GM23338 (cell line): ENCODE measurements at places on chromosomes 5 and 9.
A peak's percentile ranks its signal among the peaks of the same experiment; 100 is the strongest.

DNA sequence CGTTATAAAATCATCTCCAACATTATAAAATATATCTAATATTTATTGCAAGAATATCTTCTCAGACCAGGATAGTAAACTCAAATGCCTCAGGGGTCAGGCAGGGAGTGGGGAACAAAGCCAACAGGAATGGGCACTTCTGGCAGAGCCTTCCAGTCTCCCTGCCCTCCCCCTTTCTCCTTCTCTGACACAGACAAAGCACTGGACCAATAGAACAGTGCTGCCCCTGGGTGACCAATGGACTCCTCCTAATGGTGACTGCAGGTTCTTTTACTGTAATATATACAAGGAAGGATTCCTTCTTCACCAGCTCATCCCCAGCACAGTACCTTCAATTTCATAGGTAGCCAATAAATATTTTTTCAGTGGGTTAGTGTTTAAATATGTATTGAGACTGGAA, 31.1 kb upstream of the MAMDC2 start:
- DNase-seq, result peak; percentile 27

- no peak for DNase-seq
Measured at GRCh38 chr9:69175486-69175885, 1.4 kb downstream of the TJP2 start.

DNA sequence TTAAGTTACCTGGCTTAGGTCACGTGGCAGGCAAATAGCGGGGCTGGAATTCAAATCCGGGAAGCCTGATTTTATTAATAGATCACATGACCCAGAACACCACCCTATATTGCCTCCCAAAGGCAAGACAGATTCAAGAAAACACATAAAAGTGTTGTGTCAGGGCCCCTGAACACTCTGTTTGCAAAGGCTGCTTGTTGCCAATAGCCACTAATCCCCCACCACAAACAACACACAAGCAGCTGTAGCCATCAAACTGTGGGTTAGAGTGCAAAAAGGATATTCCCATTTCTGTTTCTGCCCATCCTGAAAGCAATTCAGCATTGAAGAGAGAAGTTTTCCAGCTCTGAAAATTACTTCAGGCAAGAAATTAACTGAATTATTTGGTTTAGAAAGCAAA, 358.9 kb upstream of the RFX3 start:
- DNase-seq, result no peak

GRCh38 chr9:109190151-109190550, 23.1 kb upstream of the FRRS1L start:
- no peak for DNase-seq

DNA sequence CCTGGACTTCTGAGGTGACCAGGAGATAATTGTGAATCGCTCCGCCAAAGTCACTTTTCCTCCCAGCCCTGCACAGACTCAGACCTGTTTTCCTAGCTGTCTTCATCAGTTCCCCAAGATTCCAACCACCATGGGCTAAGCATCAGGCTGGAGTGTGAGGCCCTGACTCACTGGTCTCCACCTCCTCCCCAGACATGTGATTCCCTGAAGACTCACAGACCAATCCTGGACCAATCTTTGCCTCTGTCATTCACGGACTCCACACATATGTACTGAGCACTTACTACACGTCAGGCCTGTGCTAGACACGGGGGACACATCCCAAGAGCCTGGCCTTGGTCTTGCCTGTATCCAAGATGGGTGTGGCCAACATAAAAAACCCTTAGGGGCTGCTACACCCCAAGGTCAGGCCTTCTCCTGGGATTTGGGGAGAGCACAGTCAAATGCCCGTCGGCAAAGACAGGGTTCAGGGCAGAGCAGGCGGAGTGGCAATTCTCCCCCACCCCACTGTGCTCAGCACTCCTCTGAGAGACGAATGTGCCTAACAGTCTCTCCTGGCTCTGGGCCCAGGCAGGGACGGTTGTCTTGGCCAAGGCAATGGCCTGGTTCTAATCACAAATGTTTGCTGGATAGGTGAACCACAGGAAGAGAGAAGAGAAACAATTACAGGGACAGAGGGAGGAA, 11.9 kb downstream of the EEIG1 start:
- DNase-seq, result no peak

- no peak for DNase-seq
Measured at GRCh38 chr9:99274495-99274894, 52.4 kb downstream of the SEC61B start.

DNA sequence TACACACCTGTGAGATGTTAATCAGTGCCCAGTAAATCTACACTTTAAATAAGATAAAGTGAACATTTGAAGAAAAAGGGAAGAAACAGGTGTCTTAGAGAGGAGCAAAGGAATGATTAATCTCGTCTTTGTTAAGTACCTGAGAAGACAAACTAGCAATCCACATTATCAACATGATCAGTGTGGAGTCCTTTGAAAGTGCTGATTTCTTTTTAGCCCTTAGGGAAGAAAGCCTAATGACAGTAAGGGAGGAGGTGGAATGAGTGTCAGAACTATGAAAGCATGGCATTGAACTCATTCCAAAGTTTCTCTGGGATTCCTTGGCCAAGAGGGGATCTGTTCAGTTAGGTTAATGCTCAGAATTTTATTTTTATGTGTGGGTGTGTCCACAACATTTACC, 1109.0 kb upstream of the ACO1 start:
- peak; percentile 5 for DNase-seq

GRCh38 chr5:126899476-126899875, 122.5 kb downstream of the LMNB1 start:
- no peak for DNase-seq

DNA sequence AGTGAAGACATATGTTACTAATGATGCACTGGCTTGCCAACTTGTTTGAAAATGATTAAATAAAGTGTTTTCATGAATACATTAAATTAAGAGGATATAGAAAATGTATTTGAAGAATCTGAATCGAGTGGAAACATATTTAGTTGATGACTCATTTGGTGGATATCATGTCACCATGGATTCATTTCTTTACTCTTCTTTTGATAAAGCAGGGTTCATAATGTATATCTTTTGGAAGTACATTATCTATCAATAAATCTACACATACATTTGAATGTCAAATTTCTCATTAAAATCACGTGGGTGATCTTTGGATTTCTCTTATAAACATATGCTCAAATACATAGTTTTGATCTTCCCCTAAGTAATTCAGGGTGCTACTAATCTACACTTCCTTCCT, 1148.1 kb upstream of the ACO1 start:
- no peak for DNase-seq

DNA sequence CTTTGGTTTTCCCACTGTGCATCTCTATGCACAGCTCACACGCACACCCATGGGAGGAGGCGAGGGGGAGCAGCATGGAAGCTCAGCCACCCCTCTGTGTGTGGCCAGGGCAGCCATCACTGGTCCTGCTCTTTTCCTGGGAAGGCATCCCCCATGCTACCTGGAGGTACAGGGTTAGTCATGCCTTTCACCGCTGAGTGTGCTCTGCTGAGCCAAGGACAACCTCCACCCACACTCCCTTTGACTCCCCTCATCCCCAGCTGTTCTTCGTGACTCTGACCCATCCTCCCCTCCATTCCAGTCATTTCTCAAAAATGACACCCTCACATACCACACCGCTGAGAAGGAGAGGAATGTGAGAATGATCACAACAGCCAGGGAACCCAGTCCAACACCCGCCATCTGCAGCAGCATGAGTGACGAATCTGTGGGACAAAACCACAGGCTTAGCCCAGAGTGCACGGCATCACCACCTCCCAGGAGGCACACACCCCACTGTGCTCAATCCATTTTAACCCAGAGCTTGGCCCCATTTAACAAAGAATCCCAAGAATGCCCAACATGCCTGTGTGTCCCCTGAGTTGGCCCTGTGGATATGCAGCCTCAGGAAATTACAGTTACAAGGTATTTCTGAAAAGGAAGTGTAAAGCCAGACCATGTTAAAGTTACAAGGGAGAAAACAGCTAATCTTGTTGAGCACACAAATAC, 133.4 kb downstream of the SUSD1 start:
- DNase-seq, result peak; percentile 82

DNA sequence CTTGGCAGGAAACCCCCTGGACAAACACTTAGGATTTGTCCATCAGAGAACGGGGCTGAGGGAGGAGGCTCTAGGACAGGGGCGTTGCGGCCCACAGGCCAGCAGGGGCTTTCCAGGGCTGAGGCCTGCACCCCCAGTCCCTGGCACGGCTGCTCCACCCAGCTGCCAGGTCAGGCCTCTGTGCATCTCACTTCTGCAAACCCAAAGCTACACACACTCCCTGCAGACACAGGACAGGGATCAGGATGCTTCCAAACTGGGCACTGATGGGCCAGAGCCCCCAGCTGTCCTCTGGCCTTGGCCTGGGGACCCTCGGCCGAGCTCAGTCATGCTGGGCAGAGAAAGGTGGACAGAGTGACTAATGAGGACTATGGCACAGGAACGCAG, 106.2 kb upstream of the SARDH start:
- no peak for DNase-seq

GRCh38 chr9:135526089-135526729, 5.0 kb downstream of the LCN1 start:
- no peak for DNase-seq

GRCh38 chr9:17750269-17750668, 171.4 kb downstream of the SH3GL2 start:
- DNase-seq, result no peak
